ENCODE measurements at places on chromosomes 3 and 15.

DNA sequence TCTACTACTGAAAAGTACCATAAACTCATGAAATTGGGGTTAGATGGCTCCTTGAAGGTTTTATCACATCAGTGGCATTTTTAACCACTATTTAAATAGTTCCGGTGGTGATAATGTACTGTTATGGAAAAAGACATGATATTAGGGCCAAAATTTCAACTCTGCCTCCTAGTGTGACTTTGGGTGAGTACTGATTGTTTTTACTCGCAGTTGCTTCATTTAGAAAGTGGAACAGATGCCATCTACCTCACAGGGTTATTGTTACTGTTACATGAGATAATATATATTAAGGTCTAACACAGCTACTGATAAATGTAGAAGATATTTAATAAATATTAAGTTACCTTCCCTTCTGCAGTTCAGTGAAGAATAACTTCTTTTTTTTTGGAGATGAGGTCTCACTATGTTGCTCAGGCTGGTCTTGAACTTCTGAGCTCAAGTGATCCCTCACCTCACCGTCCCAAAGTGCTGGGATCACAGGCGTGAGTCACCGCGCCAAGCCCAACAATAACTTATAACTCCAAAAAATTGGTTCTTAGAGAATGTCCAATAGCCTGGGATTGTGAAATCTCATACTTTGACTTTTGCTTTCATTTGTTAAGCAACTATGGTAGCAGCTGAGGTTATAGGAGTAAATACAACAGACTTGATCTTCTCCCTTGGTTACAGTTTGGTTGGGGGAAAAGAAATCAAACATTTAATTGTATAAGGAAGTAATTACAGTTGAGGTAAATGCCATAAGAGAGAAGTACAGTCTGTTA lies 48.3 kb downstream of the MEF2A start:
- DNase-seq, result no peak

DNA sequence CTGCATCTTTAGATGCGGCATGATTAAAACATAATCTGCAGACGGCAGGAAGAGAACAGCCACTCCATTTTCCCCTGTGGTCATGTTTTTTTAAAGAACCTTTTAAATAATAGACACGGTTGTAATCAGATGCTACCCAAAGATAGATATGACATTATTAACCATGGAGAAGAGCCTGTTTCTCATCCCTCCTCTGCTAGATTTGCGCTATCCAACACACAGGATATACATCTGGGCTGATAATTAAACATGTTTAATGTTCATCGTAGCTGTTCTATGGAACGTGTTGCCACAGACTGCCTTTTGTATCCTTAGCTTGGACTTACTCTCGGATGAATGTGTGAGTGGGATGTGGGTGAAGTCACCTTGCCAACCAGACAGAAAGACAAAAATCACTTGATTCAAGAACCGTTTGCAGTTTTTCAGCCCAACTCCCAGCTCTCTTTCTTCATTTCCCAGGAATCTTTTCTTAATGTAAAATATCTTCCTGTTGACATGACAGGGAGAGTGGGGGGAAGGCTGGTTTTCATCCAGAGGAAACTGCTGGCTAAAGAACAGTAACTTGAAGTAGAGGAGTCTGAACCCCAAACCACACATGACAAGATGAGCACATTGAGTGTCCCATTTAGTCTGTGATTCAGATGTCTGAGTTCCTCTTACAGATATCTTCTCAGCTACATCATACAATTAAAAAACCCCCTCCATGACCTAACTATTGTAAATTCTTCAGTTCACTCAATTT lies 118.6 kb upstream of the PRICKLE2 start:
- peak; percentile 69 for DNase-seq

- DNase-seq, result no peak
These were observed 551.9 kb upstream of the GOLIM4 start for GRCh38 chr3:168647582-168647981.

- DNase-seq, result no peak
These were observed 200.6 kb upstream of the ROBO1 start for GRCh38 chr3:79968418-79968817.

DNA sequence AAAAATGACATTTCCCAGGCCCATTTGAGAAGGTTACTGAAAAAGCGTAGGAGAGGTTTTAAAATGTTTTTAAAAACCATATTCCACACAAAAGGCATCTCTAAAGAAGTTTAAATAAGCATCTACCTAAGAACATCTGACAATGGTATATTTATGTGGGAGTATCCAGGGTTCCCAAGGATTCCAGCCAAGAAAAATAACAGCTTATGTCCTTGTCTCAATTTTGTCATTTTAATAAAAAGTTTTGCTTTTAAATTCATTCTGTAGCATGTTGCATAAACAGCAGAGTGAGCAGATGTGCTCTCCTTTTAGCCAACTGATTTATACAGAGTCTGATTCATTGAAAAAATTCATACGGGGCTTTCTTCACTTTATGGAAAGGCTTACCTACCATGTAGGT lies 129.9 kb downstream of the LRRC3B start:
- DNase-seq, result peak; percentile 81

DNA sequence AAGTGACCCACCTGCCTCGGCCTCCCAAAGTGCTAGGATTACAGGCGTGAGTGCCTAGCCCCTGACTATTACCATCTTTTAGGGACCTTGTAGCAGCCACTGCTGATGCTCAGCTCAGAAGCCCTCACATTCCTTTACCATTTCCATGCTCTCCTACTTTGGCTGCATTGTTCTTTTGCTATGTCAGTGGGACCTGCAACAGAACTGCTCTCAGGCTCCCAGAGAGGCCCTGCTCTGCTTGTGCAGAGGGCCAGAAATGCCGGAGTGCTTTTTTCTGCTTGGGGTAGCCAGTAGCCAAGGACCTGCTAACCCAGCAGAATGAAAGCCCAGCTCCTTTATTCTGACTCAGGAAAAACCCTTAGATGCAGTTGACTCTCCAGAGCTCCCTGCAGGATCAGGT lies 18.3 kb upstream of the PROK2 start:
- DNase-seq, result no peak

GRCh38 chr3:46896386-46896785 lies 18.9 kb downstream of the PTH1R start:
- DNase-seq, result no peak

DNA sequence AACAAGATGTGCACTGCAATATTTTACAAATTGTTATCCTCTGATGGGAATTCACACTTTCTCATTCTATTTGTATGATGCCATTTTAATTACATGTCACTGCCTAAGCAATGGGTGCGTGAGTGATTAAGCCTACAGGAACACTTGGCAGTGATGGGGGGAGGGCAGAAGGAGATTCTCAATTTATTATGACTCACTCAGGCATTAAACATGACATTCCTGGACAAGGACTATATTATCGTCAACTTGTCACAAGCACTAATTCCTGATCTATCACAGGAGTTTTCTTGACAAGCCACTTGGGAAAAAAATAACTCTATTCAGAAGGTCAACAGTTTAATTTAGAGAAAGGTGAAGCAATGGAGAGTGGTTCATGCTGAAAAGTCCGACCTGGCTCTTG lies 556.8 kb downstream of the NSUN3 start:
- no peak for DNase-seq

GRCh38 chr3:155791190-155791589 lies 14.9 kb downstream of the C3orf33 start:
- no peak for DNase-seq

- DNase-seq, result no peak
These were observed 72.7 kb upstream of the SNRK start for GRCh38 chr3:43213631-43214030.

Data from tongue (tissue), 3 donors.